ENCODE measurements at places on chromosomes 16 and 17.

GRCh38 chr17:59131131-59131530, 23.9 kb downstream of the SKA2 start:
- no peak for DNase-seq

- no peak for DNase-seq
These were observed 165.7 kb upstream of the CDH8 start for GRCh38 chr16:62201911-62202310.

- no peak for DNase-seq
These were observed 34.3 kb downstream of the WNT9B start for GRCh38 chr17:46885415-46886309.

GRCh38 chr16:81807767-81808358, 28.8 kb downstream of the PLCG2 start:
- DNase-seq, result no peak

- peak; percentile 43 for DNase-seq
These were observed 33.7 kb downstream of the SRCIN1 start for GRCh38 chr17:38571833-38572668.

- DNase-seq, result no peak
These were observed 11.1 kb downstream of the PRCD start for GRCh38 chr17:76550712-76551615.

GRCh38 chr16:10684511-10685151, 10.1 kb downstream of the TEKT5 start:
- DNase-seq, result no peak

DNA sequence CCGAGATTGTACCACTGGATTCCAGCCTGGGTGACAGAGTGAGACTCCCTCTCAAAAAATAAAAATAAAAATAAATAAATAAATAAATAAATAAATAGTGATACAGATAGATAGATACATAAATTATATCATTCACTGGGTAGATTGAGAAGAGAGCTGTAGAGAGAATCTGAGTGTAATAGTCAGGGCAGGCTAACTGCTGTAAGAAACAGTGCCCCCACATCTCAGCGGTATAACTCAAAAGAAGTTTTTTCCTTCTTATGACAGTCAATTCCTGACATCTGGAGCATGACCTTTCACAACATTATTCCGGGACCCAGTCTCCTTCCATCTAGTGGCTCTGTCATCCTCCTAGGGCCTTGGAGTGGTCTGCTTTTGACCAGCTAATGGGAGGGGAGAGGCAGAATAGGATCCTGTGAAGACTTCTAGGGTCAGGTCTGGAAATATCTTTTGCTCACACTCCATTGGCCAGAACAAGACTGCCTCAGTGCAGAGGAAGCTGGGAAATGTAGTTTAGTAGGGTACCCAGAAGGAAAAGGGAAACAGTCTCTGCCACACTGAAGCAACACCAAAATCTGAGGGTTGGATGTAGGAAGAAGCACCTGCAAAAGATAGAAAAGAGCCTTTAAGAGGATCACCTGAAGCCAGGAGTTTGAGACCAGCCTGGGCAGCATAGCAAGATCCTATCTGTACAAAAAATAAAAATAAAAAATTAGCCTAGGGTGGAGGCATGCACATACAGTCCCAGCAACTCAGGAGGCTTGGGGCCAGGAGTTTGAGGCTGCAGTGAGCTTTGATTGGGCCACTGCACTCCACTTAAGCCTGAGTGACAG, 3.0 kb upstream of the QPRT start:
- peak; percentile 68 for DNase-seq

GRCh38 chr16:86575754-86576557, 2.4 kb upstream of the FOXL1 start:
- DNase-seq, result peak; percentile 88

DNA sequence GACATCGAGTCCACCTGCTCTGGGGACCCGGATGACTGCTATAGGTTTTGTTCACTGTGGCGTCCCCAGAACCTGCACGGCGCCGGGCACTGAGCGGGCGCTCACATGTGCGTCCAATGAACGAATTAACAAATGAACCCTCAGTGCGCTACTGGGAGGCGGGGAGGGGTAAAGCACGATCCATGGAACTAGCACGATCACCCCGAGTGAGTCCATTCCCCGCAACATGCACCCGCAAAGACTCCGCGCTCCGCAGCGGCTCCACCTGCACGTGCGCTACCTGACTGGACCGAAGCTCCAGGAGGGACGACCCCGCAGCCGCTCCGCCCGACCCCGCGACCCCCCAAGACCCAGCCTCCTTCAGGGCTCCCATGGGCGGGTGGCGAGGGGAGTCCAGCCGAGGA, 491 bp downstream of the TRAP1 start:
- DNase-seq, result peak; percentile 36

GRCh38 chr17:2138761-2139160, 83.9 kb downstream of the HIC1 start:
- DNase-seq, result no peak

- no peak for DNase-seq
These were observed 203.9 kb downstream of the ZNF423 start for GRCh38 chr16:49651996-49652395.

DNA sequence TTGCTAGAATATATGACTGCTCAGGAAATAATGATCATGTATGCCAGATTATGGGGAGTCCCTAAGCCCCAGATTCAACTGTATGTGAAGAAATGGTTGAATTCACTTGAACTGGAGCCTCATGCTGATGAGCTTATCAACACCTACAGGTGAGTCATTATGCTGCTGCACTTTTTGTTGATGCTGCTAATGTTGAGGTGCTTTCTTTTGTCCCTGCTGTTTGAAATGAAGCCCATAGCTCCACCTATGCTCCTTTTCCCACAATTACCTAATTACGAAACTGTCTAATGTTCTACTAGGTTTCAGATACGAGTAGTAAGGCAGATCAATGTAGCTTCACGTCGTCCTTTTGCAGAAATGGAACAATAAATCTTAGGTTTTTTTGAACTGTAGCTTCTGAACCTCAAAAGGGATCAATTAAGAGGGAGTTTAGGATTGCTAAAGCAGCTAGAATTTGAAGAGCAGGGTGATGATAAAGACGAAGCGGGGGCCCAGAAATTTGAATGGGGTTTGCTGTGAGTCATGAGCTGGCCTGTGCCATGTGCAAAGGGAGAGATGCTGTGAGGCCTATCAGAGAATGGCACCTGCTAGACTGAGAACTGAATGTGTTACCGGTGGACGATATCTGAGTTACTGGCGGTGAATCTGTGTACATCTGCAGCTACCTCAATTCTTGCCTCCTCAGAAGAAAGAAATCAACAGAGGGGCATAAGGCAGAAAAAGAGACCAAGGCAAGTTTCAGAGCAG, 6.1 kb upstream of the UQCRC2 start:
- DNase-seq, result no peak

DNA sequence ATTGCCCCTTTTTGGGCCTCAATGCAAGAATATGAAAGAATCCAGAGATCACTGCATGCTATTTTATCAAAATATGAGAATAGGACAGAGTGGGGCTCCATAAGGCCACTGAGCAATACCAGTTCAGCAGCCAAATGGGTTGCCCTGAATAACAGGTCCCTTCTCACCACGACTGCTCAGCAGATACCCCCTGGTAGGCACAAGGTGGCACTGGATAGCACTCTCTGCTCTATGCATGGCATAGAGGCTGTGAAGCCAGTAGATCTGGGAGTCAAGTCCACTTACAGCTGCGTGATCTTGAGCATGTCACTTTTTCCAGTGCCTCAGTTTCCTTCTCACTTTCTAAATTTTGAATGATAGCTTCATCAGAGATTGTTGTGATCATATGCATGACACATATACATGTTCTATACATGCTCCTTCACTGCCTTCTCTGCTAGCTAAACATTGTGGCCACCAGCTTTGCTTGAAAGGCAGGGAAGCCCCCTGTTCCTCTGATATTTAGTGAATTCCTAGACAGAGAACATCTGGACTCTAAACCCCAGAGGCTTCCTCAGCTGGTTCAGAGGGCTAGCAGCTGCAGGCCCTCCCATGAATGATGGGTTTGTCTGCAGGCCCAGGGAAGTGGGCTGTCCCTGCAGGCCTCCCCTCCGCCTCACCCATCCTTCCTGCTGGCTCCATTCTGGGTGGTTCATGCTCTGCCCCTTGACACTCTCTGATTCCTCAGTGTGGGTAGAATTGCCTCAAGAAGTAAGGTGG, 84.9 kb upstream of the ASIC2 start:
- DNase-seq, result no peak
